ENCODE measurements at places on chromosomes 4 and X.

- DNase-seq, result no peak
Observed at GRCh38 chr4:151227731-151228130, 49.2 kb upstream of the PRSS48 start.

DNA sequence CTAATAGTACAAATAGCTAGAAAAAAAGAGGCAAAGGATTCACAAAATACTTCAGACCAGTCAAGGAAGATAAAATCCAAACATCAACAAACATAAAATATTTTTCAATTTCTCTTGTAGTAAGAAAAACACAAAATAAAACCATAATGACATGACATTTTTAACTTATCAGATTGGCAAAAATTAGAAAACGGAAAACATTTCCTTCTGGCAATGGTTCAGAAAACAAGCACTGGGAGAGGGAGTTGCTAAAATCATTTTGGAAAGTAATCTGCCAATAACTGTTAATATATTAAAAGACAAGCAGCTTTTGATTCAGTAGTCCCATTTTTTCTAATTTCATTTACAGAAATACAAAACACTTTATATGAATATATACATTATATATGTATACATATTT is 26.1 kb downstream of the TKTL2 start:
- no peak for DNase-seq

DNA sequence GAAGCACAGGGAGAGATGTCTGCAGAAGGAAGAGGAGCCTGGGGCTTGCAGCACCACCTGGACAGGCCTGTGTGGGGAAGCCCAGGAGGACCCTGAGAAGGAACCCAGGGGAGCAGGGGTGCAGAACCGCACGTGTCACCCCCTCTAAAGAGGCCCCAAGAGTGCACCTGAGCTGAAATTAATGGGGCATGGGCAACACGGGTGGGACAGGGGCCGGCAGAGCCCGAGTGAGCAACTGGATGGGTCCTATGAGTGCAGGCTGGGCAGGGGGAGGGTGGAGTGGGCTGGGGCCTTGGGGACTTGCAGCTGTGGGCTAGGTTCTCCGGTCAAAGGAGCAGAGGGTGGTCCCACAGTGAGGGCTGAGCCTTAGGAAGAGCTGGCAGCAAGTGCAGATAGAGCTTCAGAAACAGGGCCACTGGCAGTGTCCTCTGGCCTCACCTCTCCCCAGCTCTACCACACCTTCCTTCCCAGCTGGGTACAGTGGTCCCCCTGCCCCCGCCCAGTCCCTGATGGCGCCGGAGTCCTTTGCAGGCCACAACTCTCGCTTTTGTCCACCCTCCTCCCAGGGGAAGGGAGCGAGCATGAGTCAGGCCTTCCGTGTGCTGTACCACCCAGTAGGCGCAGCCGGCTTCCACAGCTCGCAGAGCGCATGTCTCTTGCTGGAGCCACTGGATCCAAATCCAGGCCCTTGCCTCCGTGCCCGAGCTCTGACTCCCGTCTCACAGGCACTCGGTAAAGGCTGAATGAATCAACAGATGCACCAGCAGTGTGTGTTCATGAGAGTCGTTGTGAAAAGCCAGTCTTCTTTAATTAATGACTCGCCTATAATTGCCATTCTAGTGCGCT is 131.6 kb downstream of the HMX1 start:
- no peak for DNase-seq

GRCh38 chr4:3783693-3784306 is 17.6 kb downstream of the ADRA2C start:
- DNase-seq, result no peak

DNA sequence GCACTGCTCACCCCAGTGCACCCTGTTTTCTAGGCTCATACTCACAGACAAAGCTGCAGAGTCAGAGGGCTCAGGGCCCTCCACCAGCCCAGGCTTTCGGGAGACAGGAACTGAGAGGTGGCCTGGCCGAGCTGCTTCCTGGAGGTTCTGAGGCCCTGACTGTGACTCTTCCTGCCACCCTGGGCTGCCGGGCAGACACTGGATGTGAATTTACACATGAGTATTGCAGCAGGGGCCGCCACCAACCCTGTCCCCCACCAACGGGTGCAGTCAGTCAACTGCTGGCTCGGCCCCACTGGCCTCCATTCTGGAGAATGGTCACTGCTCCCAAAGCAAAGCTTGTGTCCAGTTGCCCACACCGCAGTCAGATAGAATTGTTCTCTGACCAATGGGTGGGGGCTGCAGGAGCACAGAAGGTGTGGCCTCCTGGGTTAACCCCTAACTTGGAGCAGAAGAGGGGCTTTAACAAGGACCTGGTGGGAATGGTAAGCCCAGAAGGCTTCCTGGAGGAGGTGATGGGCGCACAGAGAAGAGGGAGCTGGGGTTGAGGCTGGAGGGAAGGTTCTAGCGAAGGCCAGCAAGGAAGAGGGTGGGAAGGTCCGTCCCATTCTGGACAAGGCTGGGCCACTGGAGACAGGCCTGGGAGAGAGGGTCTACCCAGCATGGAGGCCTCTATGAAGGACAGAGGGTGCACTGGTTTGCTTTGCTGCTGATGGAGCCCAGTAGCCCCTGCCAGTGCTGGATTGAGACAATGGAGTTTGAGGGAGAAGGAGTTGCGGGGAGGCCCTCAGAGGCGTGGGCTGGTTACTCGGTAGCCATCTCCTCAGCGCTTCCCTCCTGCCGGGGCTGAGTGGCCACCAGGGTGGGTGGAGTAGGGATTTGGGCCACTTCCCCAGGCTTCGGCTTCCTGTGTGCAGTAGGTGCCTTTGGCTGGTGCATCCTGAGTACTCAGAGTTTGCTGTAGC is 135.3 kb downstream of the CPZ start:
- DNase-seq, result no peak

DNA sequence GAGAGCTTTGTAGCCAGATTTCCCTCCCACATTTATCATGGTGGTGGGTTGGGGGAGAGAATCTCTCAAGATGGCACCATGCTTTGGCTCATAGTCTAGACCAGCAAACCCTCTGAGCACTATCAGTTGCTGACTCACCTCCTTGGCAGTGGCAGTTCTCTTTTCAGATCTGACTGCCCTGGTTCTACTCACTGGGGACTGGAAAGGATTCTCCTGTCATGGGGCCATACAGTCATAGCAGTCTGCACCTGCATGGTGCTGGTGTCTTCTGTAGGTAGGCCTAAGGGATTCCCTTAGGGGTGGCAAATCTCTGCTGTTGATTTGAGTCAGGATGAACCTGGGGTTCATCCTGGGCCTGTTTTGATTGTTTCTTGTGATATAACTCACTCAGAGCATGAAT is 2.6 kb downstream of the TEX13B start:
- no peak for DNase-seq

DNA sequence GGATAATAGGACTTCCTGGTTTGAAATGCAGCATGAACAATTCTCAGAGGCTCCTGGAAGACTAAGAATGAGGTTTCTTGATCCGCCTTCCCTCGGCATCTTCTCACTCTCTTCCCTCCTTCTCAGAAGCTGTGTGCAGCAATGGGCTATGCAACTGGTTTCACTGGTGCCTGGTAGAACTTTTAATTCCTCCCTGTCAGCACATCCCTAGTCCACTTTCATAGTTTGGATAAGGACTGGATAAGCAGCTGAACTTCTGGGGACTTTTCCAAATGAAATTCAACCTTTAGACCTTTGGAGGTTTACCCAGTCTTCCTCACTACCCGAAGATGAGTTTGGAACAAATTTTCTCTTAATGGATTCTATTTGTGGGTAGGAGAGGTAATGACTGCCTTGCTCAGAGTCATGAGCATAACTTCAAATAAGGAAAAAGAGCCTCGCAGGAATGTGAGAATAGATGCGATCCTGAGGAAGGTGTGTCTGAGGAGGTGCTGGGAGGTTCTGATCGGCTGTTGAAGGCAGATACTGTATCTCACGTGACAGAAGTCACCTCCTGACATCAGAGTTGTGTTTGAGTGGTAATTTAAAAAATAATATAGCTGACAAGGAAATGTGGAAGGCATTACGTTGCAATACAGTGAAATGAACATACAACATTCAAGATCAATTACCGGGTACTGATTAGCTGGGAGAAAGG is 56.0 kb upstream of the HAND2 start:
- DNase-seq, result no peak

- no peak for DNase-seq
Observed at GRCh38 chrX:23887451-23887850, 20.3 kb downstream of the APOO start.

- no peak for DNase-seq
Observed at GRCh38 chr4:186886759-186887158, 163.1 kb upstream of the FAT1 start.

DNA sequence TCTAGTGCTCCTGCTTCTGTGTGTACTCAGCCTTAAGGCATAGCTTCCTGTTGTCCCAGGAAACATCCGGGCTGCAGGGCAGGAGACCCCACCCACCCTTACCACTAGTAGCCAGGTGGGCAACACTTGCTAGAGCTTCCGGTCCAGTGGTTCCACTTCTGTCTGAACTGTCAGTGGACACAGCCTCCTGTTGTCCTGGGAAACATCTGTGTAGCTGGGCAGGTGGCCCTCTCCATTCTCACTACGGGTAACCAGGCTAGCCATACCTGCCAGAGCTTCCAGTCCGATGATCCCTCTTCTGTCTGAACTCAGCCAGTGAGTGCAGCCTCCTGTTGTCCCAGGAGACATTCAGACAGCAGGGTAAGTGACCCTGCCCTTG is 372.2 kb downstream of the INPP4B start:
- no peak for DNase-seq

DNA sequence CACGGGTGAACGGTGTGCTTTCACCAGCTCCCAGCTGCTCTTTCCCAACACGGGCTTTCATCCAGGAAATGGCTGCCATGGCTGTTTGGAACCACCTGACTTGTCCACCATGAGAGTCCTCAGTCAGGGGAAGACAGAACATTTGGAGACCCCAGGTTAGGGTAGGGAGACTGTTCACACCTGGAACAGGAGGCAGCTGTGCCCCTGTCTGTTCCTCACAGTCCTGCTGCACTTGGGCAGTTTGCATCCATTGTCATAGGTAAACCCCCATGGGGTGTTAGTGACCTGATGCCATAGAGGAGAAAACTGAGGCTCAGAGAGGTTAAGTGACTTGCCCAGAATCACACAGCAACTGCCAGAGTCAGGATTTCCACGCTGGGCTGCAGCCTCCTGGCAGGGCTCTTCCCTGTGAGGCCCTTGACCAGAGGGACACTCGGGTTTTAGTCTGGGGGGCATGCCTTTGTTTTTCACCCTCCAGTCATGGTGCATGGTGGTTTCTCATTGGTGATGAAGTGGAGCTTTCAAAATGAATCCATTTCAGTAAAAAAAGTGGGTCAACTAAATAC is 54.5 kb downstream of the TRMT44 start:
- no peak for DNase-seq

DNA sequence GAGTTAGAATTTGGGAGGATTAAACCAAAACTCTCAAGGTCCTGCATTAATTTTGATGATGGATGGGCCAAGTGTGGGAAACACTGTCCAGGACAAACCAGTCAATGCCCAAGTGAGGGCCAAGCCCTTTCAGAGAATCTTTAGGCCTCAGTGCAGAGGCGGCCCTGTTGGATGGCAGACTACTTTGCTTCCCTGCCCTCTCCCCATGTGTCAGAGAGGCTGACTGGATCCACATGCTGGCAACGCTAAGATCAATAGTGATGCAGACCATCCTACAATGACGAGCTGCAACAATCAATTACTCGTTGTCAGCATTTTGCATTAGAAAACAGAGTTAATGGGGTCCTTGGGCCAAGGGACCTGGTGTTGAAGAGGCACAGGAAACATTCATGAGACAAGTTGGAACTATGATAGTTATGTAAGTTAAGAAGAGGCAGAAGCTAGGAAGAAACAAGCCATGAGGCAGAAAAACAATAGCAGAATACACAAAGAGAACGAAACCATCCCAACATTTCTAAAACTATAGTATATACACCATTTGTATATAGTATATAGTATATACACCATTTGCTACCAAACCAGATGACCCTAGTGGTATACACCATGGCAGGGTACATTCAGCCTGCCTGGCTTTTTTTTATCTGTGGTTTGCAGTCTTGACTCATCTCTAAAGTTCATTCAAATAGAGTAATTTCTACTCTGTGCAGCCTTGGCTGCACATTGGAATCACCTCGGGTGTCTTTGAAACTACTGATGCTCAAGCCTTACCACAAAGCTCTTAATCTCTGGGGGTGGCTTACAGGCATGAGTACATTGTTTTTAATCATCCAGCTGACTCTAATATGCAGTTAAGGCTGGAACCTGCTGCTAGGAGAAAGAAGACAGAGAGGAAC is 147.7 kb upstream of the GYPA start:
- DNase-seq, result no peak

- no peak for DNase-seq
Observed at GRCh38 chr4:53592122-53592521, 836 bp upstream of the LNX1 start.

DNA sequence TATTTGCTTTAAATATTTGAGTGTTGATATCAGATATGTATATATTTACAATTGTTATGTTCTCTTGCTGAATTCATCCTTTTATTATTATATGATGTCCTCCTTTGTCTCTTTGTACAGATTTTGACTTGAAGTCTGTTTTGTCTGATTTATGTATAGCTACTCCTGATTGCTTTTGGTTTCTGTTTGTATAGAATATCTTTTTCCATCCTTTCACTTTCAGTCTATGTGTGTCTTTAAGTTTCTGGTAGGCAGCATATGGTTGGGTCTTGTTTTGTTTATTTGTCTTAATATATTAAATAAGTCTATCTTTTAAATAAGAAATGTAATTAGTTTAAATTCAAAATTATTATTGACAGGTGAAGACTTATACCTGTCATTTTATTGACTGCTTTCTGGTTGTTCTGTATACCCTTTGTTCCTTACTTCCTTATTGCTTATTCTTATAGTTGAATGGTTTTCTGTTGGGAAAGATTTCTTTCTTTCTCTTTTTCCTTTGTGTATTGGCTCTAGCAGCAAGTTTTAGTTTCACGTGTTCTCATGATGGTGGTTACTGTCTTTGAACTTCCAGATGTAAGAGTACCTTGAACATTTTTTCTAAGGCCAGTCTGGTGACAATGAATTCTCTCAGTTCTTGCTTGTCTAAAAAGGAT is 31.1 kb downstream of the RAB28 start:
- DNase-seq, result no peak

DNA sequence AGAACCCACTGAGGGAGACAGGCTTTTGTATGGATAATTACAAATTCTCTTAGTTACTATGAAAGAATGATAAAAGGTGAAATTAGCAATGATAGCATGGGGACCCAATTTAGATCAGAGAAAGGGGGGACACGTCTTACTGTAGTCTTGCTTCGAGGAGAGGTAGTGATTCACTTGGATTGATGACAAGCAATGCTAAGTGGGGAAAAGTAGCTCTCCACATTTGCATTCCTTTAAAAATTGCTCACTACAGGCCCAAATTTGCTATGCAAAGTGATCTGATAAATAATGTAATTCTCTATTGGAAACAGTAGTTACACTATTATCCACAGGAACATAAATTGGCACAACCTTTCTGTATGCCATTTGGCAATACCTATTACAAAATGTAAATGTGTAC is 42.5 kb upstream of the MAP3K15 start:
- no peak for DNase-seq

GRCh38 chr4:156949373-156949814 is 22.2 kb downstream of the PDGFC start:
- no peak for DNase-seq

DNA sequence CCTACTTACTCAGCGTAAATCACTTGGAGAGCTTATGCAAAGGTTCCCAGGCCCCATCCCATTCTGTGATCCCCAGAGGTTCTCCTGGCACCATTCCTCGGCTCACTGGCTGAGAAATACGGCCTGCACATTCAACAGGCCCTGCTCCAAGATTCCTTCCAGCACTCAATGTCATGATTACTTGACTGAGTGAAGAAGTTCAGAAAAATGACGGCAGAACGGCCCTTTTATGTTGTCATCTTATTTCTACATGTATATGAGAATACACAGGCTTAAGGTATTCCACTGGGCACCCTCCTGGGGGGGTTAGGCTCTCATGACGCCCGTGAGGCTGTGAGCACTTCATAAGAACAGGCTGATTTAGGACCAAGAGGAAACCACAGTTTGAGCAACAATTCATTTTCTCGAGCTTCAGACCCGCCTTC is 190.6 kb downstream of the NSUN7 start:
- no peak for DNase-seq
